ENCODE measurements at places on chromosomes 6 and 20. TPM values are rescaled to one million over a fixed set of nuclear protein-coding genes. Genes with fewer than 3 reads are reported as not detected.

Gene KCNK15
- 0.48 TPM for total RNA-seq

Gene EPPIN
- total RNA-seq, result not detected

Gene KHDC1L
- not detected for total RNA-seq

DNA sequence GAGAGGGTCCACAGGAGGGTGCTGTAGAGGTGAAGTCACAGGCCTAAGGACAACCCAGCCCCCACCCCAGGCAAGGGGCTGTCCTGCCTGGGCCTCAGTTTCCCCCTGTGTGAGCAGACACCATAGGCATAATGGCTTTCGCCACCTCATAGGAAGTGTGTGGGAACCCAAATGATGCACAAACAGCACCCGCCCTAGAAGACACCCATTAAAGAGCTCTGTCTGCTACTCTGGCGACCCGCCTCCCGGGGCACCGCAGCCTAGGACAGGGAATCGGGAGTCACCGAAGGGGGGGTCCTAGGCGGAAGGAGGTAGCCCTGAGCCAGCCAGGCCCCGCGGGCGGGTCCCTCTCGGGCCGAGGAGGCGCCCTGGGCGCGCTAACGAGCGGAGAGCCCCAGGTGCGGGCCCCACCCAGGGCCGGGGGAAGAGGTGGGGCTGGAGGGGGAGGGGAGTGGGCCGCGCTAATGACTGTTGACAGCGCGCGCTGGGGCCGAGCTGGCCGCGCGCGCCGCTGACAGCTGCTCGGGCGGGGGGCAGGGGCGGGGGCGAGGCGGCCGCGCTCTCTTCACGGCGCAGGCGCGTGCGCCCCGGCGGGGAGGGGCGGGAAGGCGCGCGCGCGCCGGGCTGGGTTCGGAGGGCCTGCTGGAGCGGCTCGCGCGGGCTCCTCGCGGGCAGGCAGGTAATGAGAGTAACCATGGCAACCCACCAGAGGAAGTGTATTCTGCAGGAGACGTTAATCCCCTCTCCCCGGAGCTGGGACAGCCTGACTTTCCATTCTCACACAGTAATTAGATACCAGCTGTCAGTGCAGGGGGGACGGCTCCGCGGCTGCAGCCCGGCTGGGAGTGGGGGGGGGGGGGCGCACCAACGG, 48.9 kb downstream of the NOL4L start:
- H3K27ac ChIP-seq, result peak overlapping the region; percentile 93
- peak; percentile 82 for DNase-seq
- H3K36me3 ChIP-seq, result peaks cover 3% of the 10 kb centered on the region
- H3K4me1 ChIP-seq, result peaks cover 80% of the 10 kb centered on the region

- no peak for DNase-seq
- no peak overlapping the region for H3K4me3 ChIP-seq
- peaks cover 59% of the 10 kb centered on the region for H3K4me1 ChIP-seq
Observed at GRCh38 chr6:36127462-36128016, 2.8 kb upstream of the MAPK13 start.

DNA sequence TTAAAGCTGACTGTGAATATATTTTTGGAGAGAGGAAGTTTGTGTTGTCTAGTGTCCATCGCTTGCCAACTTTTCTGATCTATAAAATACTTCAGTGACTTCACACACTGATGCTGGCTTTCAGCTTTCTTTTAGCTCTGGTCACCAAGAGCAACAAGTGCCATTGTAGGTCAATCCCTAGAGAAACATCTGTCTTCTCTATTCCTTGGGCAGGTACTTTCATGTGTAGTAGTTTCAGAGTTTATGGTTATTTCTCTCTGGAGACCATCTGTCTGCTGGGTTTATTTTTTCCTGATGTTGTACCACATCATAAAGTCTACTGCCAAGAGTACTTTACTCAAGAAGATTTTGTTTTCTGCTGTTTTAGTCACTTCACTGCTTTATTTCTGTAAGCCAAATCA, 249.9 kb downstream of the KHDC1L start:
- H3K36me3 ChIP-seq, result peaks cover 31% of the 10 kb centered on the region
- no peaks in the 10 kb centered on the region for H3K27me3 ChIP-seq
- peaks cover 9% of the 10 kb centered on the region for H3K4me1 ChIP-seq
- H3K4me3 ChIP-seq, result no peak overlapping the region

Gene PLA2G7
- not detected for total RNA-seq

Gene HAO1
- not detected for total RNA-seq

DNA sequence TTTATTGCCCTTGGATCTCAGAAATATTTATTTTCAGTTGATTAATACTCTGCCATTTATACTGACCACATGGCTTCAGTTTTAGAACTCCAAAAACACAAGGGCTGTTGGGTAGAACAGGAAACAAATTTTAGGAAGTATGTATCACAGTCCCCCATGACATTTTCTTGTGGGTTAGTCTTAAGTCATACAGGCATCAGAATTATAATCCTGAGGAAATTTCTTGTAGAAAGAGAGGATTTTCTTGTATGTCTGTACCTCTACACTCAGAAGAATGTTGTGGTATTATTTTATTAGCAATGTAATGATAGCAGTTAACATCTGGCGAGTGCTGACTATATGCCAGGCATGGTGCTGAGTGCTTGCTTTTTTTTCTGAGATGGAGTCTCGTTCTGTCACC, 302.9 kb downstream of the CLIC5 start:
- H3K36me3 ChIP-seq, result no peaks in the 10 kb centered on the region
- H3K4me1 ChIP-seq, result peaks cover 48% of the 10 kb centered on the region
- H3K27ac ChIP-seq, result no peak overlapping the region
- peaks cover 3% of the 10 kb centered on the region for H3K27me3 ChIP-seq
- no peak overlapping the region for H3K4me3 ChIP-seq

DNA sequence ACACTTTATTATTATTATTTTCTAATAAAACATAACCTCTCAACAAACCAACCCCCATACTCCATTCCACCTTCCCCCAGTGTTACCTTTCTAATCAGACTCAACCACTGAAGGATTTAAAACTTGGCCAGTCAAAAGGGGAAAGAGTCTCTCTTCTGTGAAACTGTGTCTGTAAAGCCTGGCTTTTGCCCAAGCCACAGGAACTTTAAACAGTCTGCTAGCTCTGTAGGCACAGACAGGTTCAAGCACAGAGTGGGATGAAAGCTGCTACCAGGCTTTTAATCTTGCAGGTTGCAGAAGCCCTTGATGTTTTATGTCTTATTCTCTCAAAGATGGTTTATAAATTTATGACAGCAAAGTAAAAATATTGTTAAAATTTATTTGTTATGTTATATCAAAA, 585.7 kb downstream of the TENT5A start:
- H3K27me3 ChIP-seq, result no peaks in the 10 kb centered on the region
- no peak for DNase-seq
- H3K36me3 ChIP-seq, result no peaks in the 10 kb centered on the region

- no peak for DNase-seq
- H3K4me1 ChIP-seq, result peaks cover 34% of the 10 kb centered on the region
- no peak overlapping the region for H3K27ac ChIP-seq
- H3K27me3 ChIP-seq, result no peaks in the 10 kb centered on the region
- H3K36me3 ChIP-seq, result no peaks in the 10 kb centered on the region
Observed at GRCh38 chr20:24388828-24389380, 80.5 kb upstream of the SYNDIG1 start.

GRCh38 chr20:10090588-10091166, 55.9 kb downstream of the ANKEF1 start:
- H3K4me1 ChIP-seq, result no peaks in the 10 kb centered on the region
- H3K27ac ChIP-seq, result no peak overlapping the region
- H3K36me3 ChIP-seq, result no peaks in the 10 kb centered on the region

- H3K36me3 ChIP-seq, result no peaks in the 10 kb centered on the region
- DNase-seq, result no peak
- no peak overlapping the region for H3K27ac ChIP-seq
Observed at GRCh38 chr6:43077981-43078511, 1.9 kb downstream of the PTK7 start.

DNA sequence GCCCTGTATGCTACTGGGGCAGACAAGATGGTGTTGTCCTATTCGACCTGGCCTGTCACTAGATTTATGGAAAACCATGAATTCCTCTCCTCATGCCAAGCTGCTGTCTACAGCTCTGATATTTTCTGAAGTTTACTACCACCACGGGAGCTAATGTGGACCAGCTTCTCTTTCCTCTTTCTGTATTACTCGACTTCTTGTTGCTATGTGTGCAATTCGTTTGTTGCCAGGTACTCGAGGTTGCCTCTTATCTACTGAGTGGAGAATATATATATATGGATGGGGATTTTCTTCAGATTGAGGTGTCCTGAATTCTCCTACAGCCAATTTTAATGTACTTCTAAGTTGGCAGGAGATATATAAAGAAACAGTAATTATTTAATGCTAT, 34.7 kb downstream of the MAN1A1 start:
- H3K27me3 ChIP-seq, result no peaks in the 10 kb centered on the region
- peak overlapping the region; percentile 79 for H3K27ac ChIP-seq
- DNase-seq, result no peak
- peaks cover 50% of the 10 kb centered on the region for H3K4me1 ChIP-seq
- peaks cover 21% of the 10 kb centered on the region for H3K36me3 ChIP-seq

Gene FLRT3
- total RNA-seq, result not detected

DNA sequence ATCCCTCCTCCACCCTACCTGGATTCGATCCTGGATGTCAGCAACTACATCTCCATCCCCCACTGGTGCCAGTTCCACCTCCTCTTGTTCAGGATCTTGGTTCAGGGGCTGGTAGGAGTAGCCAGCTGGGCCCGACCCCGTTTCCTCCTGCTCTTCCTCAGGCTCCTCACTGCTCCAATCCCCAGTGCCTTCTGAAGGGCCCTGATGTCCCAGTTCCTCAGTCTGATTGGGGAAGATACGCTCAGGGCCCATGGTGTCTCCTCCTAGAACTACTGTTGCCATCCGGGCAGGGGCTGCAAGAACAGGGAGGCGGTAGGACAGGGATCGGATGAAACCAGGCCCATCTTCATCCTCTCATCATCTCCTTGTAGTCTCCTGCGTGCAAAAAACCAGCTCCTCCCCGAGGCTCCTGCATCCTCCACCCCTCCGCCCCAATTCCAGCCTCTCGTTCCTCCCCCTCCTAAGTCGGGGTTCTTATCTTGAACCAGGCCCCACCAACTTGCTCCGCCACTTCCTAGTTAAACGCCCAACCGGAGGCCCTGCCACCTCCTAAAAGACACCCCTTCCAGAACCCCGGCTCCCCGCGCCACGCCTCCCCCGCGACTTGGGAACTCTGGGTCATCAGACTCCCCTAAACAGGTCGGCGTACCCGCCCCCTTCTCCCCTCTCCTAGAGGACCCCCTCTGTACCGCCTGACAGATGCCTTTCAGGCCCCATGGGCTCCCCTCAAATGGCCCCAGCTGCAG, 476 bp downstream of the MEA1 start:
- H3K36me3 ChIP-seq, result peaks cover 24% of the 10 kb centered on the region
- peak overlapping the region; percentile 95 for H3K4me3 ChIP-seq
- DNase-seq, result no peak
- no peaks in the 10 kb centered on the region for H3K27me3 ChIP-seq
